Breast epithelium (tissue), 4 donors: ENCODE measurements at places on chromosomes 7 and 10. TPM values are rescaled to one million over a fixed set of nuclear protein-coding genes. Genes with fewer than 3 reads are reported as not detected.

Gene AMZ1
- total RNA-seq = 0.33 TPM

Gene CDHR1
- 0.66 TPM for total RNA-seq

Gene SBDS
- 183 TPM for total RNA-seq

Gene KCNIP2
- 11.9 TPM for total RNA-seq

Gene SLC16A9
- total RNA-seq = 0.32 TPM

Gene WBP1L
- total RNA-seq = 143 TPM

Gene EMX2
- 7.8 TPM for total RNA-seq

Gene ANKRD2
- not detected for total RNA-seq

Gene ECHDC3
- total RNA-seq = 132 TPM

Gene PTN
- 51.1 TPM for total RNA-seq

Gene POT1
- total RNA-seq = 35.1 TPM

Gene IGF2BP3
- 3.5 TPM for total RNA-seq

Gene VWDE
- 8.8 TPM for total RNA-seq

Gene ABCF2
- 58.7 TPM for total RNA-seq

Gene DNTT
- total RNA-seq = not detected

Gene HMX2
- not detected for total RNA-seq

Gene NT5C3A
- total RNA-seq = 42.3 TPM

Gene MYL10
- total RNA-seq = not detected

Gene LRMDA
- total RNA-seq = 8.3 TPM

Gene TMEM139
- total RNA-seq = 14.4 TPM

Gene GRM3
- total RNA-seq = not detected
